ENCODE measurements at places on chromosomes 7 and 10.

- DNase-seq = no peak
Observed at GRCh38 chr7:121447243-121447910, 51.3 kb upstream of the FAM3C start.

DNA sequence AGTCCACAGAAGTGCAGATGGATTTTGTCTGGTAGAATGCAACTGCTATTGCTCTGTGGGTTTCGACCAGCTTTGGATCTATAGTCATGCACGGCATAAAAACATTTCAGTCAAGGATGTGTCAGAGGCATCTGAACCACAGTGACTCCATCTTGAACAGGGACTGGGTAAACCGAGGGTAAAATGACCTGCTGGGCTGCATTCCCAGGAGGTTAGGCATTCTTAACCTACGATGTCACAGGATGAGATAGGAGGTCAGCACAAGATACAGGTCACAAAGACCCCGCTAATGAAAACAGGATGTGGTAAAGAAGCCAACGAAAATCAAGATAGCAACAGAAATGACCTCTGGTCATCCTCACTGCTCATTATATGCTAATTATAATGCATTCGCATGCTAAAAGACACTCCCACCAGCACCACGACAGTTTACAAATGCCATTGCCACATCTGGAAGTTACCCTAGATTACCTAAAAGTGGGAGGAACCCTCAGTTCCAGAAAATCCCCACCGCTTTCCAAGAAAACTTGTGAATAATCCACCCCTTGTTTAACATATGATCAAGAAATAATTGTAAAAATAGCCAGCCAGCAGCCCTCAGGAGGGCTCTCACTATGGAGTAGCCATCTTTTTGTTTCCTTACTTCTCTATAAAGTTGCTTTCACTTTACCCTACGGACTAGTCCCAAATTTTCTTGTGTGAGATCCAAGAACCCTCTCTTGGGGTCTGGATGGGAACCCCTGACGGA is 50.7 kb upstream of the CPXM2 start:
- DNase-seq = no peak

DNA sequence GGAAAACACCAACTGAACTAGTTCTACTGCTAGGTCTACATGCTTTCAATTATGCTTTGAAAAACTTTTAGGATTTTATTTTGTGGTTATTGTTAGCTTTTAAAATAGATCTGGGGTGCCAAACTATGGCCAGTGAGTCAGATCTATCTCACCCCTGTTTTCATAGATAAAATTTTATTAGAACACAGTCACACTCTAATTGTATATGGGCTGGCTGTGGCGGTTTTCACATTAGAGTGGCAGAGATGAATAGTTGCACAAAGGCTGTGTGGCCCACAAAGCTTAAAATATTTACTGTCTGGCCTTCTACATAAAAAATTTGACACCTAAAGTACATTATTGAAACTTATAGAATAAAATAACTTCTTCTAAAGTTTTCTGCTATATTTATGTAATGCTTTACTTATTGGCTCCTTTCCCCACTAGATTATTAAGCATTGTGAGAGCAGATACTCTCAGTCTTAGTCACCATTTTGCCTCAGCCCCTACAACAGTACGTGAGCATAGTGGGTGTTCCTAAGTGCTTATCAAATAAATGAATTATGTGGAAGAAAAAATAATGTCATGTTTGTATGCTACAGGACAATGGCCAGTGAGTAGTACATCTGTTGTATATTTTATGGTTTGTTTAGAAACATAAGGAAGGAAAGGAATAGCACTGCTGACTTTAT is 5.4 kb upstream of the SUV39H2 start:
- DNase-seq = peak; percentile 65

- no peak for DNase-seq
Observed at GRCh38 chr10:22736134-22736533, 21.8 kb upstream of the PIP4K2A start.

DNA sequence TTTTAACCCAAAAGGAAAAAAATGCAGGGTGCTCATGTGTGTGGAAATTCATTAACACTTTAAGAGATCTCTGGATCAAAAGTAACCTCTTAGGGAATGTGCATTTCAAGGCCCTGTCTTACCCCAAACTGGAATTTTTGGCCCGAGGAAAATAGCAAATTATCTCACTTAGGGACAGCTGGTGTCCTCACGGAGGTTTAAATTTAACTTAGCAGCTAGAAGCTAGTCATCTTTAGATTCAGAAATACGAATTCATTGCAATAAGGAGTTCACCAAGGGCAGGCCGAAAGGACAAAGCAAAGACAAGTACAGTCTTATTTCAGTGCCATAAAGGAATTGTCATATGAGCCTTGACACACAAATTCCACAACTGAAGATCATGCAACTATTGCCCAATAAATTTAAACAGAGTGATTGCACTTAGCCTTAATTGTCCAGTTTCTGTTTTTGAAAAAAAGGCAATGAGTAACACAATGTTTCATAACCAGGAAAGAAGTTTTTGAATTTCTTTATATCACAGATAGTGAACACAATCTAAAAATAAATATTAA is 22.4 kb upstream of the SEMA3C start:
- peak; percentile 49 for DNase-seq

GRCh38 chr7:156494960-156495359 is 145.6 kb upstream of the RNF32 start:
- DNase-seq = no peak

- DNase-seq = no peak
Observed at GRCh38 chr7:38950309-38950708, 27.4 kb upstream of the POU6F2 start.

DNA sequence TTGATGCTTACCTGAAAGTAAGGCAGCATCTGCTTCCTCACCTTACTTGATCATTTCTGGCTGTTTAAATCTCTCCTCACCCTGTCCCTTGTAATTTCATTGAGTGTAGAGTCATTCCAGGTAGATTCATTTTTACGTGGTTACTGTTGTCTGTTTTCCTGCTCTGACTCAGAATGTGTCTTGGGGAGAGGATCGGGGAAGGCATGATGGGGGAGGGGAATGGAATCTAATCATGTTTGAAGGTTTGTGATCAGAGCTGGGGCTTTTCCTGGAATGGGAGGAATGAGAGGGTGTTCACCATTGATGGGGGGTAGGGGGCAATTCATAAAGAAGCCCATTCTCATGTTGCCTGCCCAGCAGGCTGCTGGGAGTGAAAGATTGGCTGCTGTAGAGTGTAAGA is 18.7 kb downstream of the SEC24C start:
- peak; percentile 58 for DNase-seq

GRCh38 chr10:90930971-90931871 is 10.3 kb upstream of the ANKRD1 start:
- DNase-seq = peak; percentile 98

DNA sequence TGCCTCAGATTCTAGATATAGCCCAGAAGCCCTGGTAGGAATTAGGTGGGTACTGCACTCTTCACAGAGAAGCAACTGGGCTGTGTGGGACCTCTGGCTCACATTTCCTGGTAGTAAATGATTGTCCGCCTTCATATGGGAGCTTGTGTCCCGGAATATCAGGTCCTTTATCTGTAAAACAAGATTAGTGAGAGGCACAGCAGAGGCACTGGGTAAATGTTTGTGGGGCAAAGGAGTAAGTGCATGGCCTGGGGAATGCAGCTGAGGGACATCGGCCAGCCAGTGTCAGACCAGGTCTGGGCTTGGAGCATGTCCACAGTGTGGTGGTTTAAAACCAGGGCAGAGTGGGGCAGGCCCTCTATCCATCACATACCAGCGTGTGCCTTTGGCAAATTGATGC is 323.3 kb upstream of the ZMIZ1 start:
- DNase-seq = no peak

- no peak for DNase-seq
Observed at GRCh38 chr10:5282137-5282536, 82.6 kb upstream of the UCN3 start.

GRCh38 chr7:142961595-142961972 is 579 bp downstream of the KEL start:
- no peak for DNase-seq

GRCh38 chr10:127854769-127855590 is 37.8 kb downstream of the CLRN3 start:
- no peak for DNase-seq

- DNase-seq = no peak
Observed at GRCh38 chr10:18404530-18404929, 246.9 kb downstream of the NSUN6 start.

- DNase-seq = peak; percentile 55
Observed at GRCh38 chr10:59839576-59839975, 66.8 kb downstream of the CCDC6 start.

GRCh38 chr10:10758306-10758705 is 259.4 kb upstream of the CELF2 start:
- peak; percentile 29 for DNase-seq

GRCh38 chr7:130740606-130741005 is 6.6 kb upstream of the KLF14 start:
- no peak for DNase-seq

DNA sequence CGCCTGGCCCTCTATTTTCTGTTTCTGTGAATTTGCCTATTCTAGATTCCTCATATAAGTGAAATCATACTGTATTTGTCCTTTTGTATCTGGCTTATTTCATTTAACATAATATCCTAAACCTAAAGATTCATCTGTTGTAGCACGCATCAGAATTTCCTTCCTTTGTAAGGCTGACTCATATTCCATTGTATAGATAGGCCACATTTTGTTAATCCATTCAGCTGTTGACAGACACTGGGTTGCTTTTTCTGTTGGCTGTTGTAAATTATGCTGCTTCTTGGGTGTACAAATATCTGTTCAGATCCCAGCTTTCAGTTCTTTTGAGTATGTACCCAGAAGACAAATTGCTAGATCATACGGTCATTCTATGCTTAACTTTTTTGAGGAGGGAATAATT is 28.8 kb upstream of the CUL1 start:
- peak; percentile 10 for DNase-seq

- no peak for DNase-seq
Observed at GRCh38 chr10:79473496-79474095, 28.2 kb upstream of the ZCCHC24 start.

DNA sequence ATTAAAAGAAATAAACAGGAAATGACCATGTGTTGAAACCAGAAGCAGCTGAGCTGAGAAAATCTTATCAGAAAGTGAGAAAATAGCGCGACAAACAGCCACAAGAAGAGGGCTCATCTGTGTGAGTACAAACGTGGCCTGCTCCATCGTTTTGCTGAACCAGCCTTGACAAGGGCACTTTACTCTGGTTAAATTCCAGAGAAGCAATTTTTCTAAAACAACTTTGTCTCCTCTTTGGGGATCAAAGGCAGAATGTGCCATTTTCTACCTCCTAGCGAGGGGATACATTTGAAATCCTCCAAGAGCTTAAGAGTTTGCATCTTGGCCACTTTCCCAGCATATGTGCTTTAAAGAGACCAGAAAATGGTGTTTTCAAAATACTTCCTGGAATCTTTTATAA is 51.3 kb upstream of the VIPR2 start:
- DNase-seq = no peak

GRCh38 chr7:44463169-44463808 is 27.2 kb downstream of the NUDCD3 start:
- no peak for DNase-seq

- DNase-seq = no peak
Observed at GRCh38 chr7:107660381-107661080, at the start of gene SLC26A4. SLC26A4 (plus strand) TSS chr7:107660828; CDS start chr7:107661642, 814 bp downstream.

DNA sequence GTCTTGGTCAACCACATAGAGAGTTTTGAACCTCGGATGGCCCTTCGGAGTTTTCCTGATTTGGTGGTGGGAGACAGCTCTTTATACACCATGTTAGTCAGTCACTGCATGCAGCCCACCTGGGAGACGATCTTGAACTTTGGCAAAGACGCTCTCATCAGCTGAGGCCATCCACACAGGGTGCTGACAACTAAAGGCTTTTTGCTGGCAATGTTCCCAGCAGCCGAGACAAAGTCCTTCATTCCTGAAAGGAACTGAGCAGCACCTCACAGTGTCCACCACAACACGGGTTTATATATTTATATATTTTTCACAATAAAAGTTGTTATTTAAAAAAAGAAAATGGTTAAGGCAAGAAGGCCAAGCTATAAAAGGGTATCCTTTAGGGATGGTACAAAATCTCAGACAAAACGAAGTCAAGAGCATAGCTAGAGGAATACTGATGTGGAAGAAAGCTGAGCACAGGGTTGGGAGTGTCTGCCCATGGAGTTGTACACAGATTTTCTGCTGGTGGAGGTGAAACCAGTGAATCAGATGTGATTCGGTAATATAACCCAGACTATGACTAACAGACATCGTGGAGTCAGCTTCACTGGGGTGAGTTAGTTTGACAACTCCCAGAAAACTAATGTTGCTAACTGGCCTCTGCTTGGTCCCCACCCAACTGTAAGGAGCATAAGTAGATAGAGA is 27.4 kb upstream of the CAPZA2 start:
- DNase-seq = peak; percentile 61

GRCh38 chr7:80257756-80258155 is 123.1 kb downstream of the GNAI1 start:
- peak; percentile 31 for DNase-seq

DNA sequence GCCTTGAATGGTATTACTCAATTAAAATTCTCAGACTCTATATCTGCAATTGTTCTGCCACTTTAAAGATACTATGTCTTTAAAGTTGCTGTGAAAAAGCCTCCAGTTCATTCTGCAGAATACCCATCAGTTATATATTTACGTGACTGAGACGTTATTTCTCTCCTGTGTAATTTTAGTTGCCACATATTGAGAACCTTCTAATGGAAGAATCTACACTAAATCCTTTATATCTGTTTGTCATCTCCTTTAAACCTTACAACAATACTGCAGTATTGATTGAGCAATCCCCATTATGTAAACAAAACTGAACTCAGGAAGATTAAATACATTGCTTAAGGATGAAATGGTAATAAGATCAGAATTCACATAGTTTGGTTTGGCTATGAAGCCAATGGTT is 30.0 kb downstream of the GPR141 start:
- DNase-seq = no peak

DNA sequence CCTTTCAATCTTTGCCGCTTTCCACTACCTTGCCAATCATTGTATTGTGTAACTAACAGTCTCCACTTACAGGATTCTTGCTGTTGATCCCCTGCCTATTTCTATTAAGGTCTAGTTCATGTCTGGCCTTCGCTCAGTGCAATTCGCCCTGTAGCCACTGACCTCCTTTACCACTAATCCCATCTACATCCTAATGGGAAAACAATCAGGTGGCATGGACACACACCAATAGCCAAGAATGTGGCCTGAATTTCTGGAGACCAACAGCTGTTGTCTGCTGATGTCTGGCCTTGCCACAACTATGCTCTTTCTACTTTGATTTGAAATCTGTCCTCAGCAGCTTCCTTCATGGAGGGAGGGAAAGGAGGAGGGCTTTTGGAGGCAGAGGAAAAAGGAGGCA is 546.2 kb downstream of the SORCS3 start:
- DNase-seq = peak; percentile 39

- DNase-seq = no peak
Observed at GRCh38 chr10:121310151-121310711, 288.0 kb downstream of the FGFR2 start.

- DNase-seq = no peak
Observed at GRCh38 chr7:2814946-2815874, 28.9 kb downstream of the GNA12 start.

- DNase-seq = no peak
Observed at GRCh38 chr7:157552295-157552993, 215.6 kb downstream of the DNAJB6 start.

- DNase-seq = no peak
Observed at GRCh38 chr10:85609509-85609908, 757.1 kb downstream of the GRID1 start.

- DNase-seq = no peak
Observed at GRCh38 chr7:11749629-11750028, 82.4 kb downstream of the THSD7A start.

GRCh38 chr7:130914554-130915294 is 180.7 kb upstream of the KLF14 start:
- no peak for DNase-seq

Measured in fibroblast of upper back skin (primary cell).